ENCODE measurements at places on chromosomes 11 and 22.

DNA sequence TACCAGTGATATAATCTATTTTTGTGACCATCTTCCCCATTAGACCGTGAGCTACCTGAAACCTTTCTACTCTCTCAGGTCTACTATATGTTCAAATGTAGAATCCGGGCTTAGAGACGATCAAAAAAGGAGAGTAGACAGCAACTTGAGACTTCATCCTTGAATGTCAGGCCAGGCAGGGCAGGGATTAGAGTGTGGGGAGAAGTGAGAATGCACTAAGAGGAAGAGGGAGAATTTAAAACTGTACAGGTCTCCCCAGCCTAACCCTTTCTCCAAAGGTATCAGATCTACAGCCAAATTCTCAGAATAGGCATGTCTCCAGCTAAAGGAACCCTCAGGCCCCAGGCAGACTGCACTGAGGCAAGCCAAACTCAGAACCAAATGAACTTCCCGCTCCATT lies 935 bp downstream of the LAMTOR1 start:
- DNase-seq = no peak

DNA sequence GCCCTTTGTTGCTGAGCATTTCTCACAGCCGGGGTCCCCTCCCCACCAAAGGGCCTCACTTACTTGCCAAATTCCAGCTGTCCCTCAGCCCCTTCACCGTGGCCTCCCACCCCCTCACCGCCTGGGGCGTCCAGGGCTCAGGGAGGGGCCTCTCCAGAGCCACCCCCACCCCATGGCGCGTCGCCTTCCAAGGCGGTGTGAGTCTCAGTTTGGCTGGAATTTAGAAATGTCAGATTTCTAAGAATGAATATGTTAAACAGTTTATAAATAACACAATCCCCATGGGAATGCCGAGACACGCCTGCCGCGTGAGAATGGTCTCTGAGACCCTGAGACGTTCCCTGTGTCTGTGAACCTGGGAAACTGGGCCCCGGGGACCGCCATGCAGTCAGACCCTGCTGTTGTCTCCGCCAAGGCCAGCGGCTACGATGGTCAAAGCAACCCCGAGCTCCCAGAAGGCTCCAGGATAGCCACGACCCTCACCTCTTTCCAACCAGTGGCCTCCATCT lies 28.9 kb downstream of the CELSR1 start:
- no peak for DNase-seq

DNA sequence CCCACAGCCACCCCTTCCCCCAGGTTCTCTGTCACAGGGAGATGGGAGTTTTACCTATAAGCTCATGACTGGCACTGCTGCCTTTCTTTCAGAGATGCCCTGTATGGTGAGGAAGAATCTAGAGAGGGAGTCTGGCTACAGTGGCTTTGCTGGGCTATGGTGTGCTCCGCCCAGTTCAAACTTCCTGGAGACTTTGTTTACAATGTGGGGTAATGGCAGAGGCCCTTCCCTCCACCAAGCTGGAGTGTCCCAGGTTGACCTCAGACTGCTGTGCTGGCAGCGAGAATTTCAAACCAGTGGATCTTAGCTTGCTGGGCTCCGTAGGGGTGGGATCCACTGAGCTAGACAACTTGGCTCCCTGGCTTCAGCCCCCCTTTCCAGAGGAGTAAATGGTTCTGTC lies 143.5 kb downstream of the MSANTD4 start:
- DNase-seq = no peak

- no peak for DNase-seq
These were observed 70.0 kb downstream of the EXT2 start for GRCh38 chr11:44165432-44165831.

- no peak for DNase-seq
These were observed 1.1 kb downstream of the TLCD5 start for GRCh38 chr11:120326228-120326627.

DNA sequence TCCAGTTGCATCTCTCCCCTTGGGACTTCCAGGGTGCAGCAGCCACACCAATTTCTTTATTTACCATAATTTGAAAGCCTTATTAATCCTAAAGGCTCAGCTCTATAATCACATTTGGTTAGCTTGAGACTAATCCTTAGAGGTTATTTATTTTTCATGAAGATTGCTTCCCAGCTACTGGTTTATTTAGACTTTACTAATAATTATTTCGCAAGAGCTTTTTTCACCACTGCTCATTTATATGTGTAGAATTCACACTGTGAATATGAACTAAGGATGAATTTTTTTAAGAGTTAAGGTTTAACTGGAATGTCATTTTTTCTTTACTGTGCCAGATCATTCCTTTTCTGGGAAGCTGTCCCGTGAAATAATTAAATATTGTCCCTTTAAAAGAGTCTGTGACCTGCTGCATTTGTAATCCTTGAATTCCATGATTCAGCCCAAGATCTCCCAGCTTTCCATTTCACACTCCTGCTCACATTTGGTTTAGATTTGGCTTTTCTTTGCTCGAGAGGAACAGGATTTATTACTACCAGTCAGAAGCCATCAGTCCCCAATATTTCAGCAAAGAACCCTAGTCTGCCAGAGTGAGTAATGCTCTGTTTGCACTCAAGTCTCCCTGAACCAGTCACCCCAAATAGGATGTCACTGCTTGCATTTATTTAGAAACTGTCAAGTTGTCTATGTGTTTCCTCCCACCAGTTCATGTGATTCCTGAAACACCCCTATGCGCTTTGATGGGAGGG lies 4.4 kb upstream of the CD44 start:
- no peak for DNase-seq

- no peak for DNase-seq
These were observed 116.4 kb upstream of the PARVA start for GRCh38 chr11:12260731-12261521.

- DNase-seq = no peak
These were observed 4.3 kb upstream of the WT1 start for GRCh38 chr11:32439501-32440210.

- DNase-seq = no peak
These were observed 110.8 kb downstream of the ARHGAP8 start for GRCh38 chr22:44862981-44863860.

- no peak for DNase-seq
These were observed 121.0 kb upstream of the FGF3 start for GRCh38 chr11:69940246-69940610.

GRCh38 chr11:77345621-77346020 lies 44.1 kb upstream of the GDPD4 start:
- DNase-seq = no peak

- no peak for DNase-seq
These were observed 27.4 kb upstream of the MUC15 start for GRCh38 chr11:26599425-26599824.

DNA sequence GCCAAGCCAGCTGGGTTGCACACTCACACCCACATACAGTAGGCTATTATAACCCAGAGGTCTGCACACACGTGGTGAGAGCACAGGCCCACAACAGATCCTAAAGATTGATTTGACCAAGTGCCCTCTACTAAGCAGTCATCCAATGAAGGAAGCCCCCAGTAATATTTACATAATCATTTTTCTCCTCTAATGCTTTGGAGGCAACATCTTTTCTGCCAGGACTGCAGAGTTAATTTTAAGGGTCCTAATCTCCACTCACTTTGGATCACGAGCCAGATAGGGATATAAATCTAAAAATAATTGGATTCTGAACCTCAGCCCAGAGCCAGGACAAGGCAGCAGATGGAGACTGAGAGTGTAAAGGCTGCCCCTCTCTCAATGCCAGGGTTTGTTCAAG lies 49.1 kb upstream of the MTNR1B start:
- no peak for DNase-seq

DNA sequence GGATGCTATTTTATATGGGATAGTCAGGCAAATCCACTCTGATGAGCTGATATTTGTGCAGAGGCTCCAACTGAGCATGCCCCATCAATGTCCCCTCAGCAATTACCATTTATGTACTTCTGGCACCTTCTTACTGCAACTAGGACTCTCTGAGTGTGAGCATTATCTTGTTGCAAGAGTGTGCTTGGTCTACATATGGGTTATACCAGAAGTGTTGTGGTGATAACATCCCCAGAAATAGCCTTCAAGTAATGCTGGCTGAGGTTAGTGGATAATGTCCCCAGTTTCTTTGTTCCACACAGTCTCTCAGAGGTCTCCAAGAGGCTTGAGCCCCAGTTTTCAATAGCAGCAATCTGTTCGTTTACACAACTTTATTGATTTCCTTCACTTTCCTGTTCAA lies 408.6 kb downstream of the JRKL start:
- no peak for DNase-seq

DNA sequence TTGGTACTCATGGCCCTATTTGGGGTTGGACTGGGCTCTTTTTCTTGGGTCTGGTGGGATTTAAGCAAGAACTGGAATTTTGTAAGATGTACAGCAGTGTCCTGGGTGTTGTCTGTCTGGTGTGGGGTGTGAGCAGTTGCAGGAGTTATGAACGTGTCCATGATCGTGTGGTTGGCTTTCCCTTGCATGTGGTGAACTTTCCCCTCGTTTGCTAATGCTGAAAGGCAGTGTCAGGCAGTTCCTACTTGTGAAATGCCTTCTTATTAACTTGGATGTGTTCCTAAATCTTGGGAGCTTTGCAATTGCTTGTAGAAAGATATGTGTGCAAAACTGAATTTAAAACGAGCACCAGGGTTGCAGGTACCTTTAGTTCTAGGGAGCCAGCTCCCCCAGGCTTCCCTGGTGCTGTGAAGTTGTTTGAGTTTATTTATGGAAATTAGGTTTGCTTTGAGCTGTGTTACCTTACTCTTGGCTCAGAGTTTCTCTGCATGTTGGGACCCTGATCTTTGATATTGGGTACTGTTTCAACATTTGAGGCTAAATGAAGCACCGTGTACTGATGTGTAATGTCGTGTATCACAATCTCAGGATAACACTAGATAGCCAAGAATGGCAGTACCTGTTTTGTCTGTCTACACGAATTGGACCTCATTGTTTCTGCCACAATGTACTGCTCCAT lies 35.8 kb upstream of the HSD17B12 start:
- no peak for DNase-seq

DNA sequence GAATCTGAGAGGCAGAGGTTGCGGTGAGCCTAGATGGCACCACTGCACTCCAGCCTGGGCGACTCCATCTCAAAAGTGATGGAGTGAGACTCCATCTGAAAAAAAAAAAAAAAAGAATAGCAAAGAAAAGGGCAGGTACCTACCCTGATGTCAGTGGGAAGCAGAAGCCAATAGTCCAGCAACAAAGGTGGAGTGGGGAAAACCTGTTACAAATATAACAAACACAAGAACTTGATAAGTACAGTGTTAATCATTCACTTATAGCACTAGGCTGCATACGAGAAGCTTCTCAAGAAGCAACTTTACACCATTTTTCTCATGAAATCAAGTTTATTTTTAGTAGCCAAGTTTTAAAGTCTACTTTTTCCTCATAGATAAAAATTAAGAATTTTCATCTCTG lies 62.5 kb upstream of the YWHAH start:
- no peak for DNase-seq

DNA sequence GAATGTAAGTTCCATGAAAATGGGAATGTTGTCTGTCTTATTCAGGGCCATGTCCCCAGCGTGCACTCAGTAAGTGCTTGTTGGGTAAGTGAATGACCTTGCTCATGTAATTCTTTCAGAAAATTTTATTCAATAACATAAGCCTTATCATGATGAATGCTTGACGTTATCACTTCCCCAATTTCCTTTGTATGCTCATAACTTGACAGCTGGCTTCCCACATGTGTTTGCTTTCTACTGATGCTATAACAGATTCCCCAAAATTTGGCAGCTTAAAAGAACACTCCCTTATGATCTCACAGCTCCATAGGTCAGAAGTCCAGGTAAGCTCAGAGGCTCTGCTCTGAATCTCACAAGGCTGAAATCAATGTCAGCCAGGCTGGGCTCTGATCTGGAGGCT lies 155.8 kb upstream of the POU2AF2 start:
- no peak for DNase-seq

DNA sequence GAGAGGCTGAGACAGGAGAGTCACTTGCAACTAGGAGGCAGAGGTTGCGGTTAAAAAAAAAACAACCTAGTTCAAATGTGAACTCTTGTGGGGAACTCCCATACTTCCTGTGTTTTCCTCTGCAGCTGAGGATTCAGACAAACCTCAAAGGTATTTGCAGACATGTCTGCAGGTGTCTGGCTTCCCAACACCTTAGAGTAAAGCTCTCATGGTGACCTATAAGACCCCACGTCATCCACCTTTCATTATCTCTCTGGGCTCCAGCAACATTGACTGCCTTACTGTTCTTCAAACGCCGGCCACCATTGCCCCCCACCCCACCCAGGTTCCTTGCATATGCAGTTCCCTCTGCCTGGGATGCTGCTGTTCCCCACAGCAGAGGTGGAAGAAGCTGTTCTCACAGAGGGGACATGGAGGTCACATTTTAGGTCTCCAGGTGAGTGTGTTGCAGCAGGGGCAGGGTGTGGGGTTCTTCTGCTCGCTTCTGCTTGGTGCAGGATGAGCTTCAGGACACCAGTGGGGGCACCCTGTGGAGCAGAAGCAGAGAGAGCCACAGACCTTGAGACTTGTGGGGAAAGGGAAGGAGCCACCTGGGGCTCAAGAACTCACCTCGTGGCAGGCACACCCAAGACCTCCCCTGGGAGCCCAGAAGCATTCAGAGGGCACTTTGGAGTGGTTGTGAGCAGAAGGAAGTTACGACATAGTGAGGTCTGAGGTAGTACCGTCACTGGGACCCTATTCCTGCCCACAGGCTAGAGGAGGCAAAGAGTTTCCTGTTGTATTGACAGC lies 203.2 kb downstream of the CSNK2A3 start:
- no peak for DNase-seq

GRCh38 chr11:91857179-91857578 lies 367.4 kb upstream of the FAT3 start:
- no peak for DNase-seq

DNA sequence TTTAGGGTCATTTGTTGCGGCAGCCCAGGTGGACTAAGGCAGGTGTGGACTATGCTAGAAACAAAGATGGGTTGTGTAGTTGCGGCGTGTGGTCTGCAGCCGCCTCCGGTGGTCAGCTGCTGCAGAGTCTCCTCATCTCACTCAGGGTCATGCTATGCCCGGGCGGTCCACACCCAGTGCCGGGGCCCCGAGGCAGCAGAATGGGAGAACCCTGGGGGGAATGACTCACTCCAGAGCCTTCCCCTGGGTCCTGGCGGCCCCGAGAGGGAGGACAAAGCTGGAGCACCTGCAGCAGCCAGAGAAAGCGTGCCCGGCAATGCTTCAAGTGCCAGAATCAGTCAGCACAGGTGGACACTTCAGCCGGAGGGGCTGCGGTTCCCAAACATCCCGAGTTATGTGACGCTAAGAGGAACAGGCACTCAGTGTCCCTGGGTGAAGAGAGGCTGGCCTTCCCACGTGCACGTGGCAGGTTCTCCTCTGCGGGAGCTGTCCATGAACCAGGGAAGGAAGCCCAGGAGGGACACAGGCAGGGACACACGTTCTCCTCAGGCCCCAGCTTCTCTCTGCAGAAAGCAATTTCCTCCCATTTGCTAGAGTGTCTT lies 289.6 kb upstream of the B3GAT1 start:
- DNase-seq = no peak

- DNase-seq = no peak
These were observed 1031.2 kb downstream of the BRD1 start for GRCh38 chr22:48796310-48797015.

- no peak for DNase-seq
These were observed 195.3 kb downstream of the BRD1 start for GRCh38 chr22:49632199-49633009.

- DNase-seq = no peak
These were observed 853.0 kb downstream of the BRD1 start for GRCh38 chr22:48974443-48975315.

- no peak for DNase-seq
These were observed 88.1 kb downstream of the SBF2 start for GRCh38 chr11:10205928-10206327.

Data from stimulated activated naive B cell treated with anti-CD40 and anti-IgM and Interleukin-4, amounts not matched to agents 10 μg/mL and 1 μg/mL and 100 μg/mL, for 72 hours (primary cell).